GM04503 (cell line): ENCODE measurements at places on chromosomes 4 and X.

DNA sequence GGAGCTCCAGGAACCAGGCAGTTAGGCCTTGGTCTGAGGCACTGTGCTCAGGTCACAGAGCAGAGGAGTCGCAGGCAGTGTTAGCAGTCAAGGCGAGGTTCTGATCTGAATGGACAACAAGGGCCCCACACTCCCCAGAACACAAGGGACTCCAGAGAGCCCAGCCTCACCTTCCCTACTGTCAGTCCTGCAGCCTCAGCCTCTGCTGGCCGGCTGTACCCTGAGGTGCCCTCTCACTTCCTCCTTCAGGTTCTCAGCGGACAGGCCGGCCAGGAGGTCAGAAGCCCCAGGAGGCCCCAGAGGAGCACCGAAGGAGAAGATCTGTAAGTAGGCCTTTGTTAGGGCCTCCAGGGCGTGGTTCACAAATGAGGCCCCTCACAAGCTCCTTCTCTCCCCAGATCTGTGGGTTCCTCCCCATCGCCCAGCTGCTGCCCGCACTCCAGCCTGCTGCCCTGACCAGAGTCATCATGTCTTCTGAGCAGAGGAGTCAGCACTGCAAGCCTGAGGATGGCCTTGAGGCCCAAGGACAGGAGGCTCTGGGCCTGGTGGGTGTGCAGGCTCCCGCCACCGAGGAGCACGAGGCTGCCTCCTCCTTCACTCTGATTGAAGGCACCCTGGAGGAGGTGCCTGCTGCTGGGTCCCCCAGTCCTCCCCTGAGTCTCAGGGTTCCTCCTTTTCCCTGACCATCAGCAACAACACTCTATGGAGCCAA is 26.2 kb downstream of the MAGEA9 start:
- no peak for DNase-seq

DNA sequence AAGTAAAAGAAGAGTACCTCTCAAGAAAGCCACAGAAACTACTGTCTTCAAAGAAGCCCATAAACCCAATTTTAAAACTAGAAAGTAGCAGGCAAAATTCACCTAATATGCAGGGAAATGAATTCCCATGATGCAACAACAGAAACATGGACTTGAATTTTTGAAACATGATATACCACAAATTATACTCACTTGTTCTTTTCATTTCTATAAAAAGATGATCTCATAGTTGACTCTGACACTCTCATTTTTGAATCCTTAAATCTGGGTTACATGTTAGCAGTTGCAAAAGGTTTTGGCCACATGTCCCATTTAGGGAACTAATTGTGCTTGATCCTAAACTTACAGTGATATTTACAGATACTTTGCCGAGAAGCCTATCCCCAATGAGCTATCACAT is 1130.8 kb downstream of the FAT4 start:
- DNase-seq: no peak

DNA sequence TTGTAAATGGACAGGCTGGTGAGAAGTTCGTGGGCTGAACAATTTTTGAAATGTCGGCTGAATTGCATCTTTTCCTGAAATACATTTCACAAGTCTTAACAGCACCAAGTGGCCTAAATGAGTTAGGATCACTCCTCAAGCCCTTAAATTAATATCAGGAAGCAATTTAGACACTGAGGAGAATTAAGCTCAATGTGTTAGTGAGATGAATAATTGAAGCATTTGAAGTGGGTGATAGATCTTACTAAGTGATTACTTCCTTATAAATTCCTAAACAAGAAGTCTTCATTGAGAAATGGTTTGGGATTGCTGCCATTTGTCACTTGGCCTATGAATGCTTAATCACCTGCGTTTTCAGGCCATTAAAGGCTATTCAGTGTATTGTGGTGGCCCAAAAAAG is 116.8 kb downstream of the NAA11 start:
- no peak for DNase-seq

- DNase-seq: no peak
Observed at GRCh38 chrX:132769609-132770008, 188.8 kb downstream of the HS6ST2 start.

DNA sequence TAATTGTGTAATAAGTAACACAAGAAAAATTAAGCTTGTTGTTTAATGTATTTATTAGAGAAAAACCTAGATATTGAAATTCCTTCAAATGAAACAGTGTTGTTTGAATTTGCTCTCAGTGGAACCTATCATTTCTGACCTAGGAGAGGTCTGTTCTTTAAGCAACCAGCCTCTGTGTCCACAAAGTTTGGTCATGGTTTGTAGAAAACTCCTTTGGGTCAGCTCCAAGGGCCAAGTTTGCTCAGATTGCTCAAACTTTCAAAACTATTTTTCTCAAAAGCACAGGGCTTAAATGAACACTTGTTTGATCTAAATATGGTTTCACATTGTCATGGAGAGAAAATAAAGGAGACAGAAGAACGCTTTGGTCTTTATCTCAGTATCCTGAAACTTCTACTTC is 29.6 kb upstream of the RPL34 start:
- DNase-seq: no peak

DNA sequence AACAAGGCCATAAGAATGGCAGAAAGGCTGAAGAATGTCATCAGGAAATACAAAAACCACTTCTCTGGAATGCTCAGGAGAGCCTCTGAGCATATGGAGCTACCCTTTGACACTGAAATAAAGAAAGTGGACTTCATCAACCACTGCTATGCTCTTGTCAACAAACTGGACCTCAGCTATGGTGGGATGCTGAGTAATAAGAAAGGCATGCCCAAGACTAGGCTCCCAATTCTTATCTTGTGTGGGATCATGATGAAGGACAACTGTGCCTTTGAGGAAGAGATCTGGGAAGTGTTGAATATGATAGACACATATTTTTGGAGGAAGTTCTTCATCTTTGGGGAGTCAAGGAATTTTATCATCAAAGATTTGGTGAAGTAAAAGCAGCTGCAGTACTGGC is 86.9 kb upstream of the MAGEB16 start:
- no peak for DNase-seq

DNA sequence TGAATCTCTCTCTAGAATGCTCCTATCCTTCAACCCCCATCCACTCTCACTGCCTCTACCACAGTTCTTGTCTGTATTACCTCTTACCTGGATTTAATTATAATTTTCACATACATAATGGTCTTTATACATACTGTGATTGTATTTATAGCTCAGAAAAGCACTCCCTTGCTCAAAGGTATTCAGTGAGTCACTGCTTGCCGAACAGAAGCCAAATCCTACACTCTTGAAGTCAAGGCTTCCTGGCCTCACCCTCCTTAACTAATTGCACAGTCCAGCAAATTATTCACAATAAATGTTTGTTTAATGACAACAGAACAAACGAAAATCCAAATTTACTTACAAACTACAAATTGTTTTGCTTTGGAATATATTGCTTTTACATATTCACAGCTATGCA is 159.5 kb downstream of the KLHL13 start:
- no peak for DNase-seq

GRCh38 chr4:48360285-48361011 is 19.1 kb downstream of the SLAIN2 start:
- DNase-seq: peak; percentile 50

- DNase-seq: no peak
Observed at GRCh38 chr4:41406113-41406516, 131.8 kb upstream of the LIMCH1 start.

- DNase-seq: peak; percentile 61
Observed at GRCh38 chr4:133856731-133857355, 344.7 kb downstream of the PABPC4L start.

DNA sequence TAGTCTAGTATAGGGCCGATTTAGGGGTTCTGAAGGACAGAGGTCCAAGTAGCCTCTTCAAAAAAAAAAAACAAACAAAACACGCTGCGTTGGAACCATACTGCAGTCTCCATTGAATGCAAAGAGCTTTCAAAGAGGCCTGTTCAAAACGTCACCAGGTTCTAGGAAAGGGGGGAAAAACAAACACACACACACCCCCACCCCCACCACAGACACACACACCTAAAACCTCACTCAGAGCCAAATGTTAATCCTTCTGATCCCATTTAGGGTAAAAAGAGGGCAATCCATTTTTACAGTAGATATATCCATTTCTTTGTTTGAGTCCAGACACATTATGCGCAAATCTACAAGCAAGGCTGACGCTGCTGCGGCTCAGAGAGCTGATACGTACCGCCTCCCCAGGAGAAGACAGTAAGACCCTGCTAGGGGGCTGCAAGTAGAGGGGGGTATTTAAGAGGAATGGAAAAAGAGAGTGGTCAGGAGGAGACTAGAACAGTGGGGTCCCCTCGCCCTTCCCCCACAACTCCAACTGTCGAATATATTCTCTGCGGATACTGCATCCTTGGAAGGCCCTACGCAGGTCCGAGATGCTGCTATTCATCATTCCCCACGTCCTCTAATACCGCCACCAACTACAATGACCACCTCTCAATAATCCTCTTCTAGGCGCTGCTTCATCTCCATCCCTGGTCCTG is 1.3 kb downstream of the NKRF start:
- DNase-seq: no peak

DNA sequence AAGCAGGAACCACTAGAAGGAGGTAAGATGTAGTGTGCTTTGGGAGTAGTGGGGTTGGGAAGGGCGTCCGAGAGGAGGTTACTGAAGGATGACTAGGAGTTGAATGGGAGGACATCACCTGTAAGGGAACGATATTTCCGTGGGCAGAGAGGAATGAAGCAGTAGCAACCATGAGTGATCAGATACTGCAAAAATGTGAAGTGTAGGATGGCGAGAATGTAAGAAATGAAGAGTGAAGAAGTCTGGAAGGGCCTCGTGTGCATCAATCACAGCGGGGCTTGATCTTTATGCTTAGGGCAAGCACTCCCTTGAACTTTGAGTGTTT is 594 bp downstream of the MSMO1 start:
- no peak for DNase-seq
